ENCODE measurements at places on chromosomes 16 and 17.

GRCh38 chr17:63438092-63439051, 7.7 kb downstream of the CYB561 start:
- DNase-seq, result no peak

- no peak for DNase-seq
Measured at GRCh38 chr17:82200135-82200534, 12.5 kb downstream of the CCDC57 start.

GRCh38 chr16:57358527-57359095, at the start of gene CCL22:
Gene CCL22, plus strand, starts transcription at chr16:57358783. Its CDS starts 34 bp downstream, at chr16:57358817.
- no peak for DNase-seq

GRCh38 chr17:82334204-82334621, 647 bp upstream of the SECTM1 start:
- DNase-seq, result no peak

DNA sequence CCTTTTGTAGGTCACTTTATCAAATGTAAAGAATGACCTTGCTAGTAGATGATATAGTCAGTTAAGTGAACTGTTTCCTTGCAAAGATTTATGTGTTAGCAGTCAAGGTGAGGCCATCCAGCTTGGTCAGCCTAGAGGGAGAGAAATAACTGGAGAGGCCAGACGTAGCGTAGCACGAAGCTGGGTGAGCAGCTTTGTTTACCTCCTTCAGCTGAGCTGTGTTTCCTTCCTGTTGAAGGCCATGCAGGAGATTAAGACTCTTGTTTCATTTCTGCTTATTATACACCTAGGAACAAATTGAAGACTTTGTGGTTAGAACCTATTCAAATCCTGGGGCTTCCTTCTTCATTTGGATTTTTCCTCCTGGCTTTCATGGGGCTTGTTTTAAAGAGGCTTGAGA, 267.1 kb downstream of the PHKB start:
- DNase-seq, result no peak

GRCh38 chr16:88975511-88976061, 1.4 kb downstream of the CBFA2T3 start:
- DNase-seq, result no peak

GRCh38 chr16:89049484-89050118, 44.1 kb upstream of the ACSF3 start:
- DNase-seq, result no peak

DNA sequence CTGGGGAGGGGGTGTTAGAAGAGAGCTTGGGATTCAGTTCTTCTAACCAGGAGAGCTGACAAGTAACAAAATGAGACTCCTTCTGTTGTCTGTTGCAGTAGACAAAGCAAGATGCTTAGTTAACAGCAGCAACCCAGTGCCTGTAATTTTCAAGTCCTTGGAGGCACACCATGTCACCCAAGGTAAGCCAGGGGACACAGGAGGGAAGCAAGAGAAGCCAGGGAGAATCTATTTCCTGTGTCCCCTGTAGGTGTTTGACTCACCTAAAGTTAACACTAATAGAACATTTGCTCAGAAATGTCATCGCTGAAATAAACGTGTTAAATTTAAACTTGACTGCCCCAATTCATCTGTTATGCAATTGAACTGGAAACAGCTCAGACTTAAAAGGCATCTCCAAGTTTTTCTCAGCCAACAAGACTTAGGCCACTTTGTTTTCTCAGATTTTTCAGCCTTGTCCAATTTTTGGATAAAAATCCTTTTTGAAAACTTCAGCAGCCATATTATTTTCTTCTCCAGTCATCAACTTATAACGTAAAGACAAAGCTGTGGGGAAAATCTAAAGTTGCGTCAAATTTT, 257.6 kb downstream of the CDH13 start:
- no peak for DNase-seq

GRCh38 chr16:72246423-72246822, 74.5 kb upstream of the PMFBP1 start:
- no peak for DNase-seq

- no peak for DNase-seq
Measured at GRCh38 chr16:61987474-61988012, 48.7 kb downstream of the CDH8 start.

Measured in fibroblast of villous mesenchyme (primary cell).